ENCODE measurements at places on chromosomes 12 and 14. TPM values are rescaled to one million over a fixed set of nuclear protein-coding genes. Genes with fewer than 3 reads are reported as not detected.

Gene ATP2B1
- 61.0 TPM for total RNA-seq

Gene TTC9
- 0.80 TPM for total RNA-seq

- no peak for DNase-seq
Measured at GRCh38 chr12:93902736-93903562, 225.8 kb downstream of the CRADD start.

DNA sequence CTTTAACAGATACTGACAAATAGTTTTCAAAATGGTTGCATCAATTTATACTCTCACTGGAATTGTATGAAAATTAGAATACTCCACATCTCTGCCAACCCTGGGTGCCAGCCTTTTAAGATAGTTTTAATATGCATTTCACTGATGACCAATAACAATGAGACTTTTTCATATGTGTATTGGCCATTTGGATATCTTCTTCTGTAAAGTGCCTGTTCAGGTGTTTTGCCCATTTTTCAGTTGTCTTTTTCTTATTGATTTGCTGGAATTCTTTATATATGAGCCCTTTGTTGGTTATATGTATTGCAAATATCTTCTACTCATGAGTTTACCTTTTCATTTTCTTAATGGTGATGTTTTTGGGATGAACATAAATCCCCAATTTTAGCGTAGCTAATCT, 16.7 kb upstream of the RNU6-7 start:
- DNase-seq: no peak

DNA sequence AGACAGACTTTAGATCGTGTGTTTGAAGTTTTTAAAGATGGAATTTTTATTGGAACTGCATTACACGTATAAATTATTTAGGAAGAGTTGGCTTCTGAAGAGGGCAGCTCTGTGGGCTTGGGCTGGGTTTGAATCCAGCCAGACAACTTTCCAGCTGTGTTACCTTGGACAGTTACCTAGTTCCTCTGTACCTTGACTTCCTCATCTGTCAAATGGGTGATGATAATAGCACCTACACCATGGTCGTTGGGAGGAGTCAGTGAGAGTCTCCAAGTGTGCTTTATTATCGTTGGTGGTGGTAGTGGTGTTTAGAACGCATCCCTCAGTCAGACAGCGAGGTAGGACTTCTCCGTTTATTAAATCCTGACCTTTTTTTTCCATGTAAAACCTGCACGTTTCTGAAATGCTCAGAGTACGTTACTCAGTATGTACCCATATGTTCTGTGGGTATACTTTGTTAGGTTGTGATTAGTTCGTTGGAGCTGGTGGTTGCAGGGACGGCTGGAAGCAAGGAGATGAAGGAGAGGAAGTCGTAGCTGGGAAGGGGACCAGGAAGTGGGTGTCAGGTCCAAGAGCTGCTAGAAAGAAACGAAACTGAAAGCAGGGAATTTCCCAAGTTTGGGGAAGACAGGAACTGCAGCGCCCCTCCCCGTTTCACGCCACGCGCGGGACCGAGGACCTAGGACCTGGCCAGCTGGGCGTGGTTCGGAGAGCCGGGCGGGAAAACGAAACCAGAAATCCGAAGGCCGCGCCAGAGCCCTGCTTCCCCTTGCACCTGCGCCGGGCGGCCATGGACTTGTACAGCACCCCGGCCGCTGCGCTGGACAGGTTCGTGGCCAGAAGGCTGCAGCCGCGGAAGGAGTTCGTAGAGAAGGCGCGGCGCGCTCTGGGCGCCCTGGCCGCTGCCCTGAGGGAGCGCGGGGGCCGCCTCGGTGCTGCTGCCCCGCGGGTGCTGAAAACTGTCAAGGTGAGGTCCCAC, at the start of gene OAS3:
Gene OAS3, plus strand, starts transcription at position 734 of the 979 bp plus-strand sequence. Its CDS starts 57 bp downstream, at position 791.
- peak; percentile 80 for DNase-seq

DNA sequence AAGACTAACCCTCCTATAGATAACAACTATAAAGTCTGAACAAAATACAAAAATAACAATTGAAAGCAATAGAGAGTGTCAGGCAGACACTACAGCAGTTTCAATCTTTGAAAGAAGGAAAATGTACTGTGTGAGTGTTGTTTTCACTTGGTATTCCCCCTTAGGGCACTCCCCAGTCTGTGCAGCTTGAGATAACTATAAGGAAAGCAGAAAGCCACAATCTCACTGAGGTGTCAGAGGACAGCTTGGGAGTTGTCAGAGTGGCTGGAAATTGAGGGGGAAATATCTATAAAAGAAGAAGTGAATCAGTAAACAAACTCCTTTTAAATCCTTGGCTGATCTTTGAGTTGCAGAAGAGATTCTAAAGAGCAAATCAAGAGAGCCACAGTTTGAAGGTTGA, 364.8 kb downstream of the NELL2 start:
- no peak for DNase-seq

Data from HT1080 (cell line).